ENCODE measurements at places on chromosomes 5 and 9.

DNA sequence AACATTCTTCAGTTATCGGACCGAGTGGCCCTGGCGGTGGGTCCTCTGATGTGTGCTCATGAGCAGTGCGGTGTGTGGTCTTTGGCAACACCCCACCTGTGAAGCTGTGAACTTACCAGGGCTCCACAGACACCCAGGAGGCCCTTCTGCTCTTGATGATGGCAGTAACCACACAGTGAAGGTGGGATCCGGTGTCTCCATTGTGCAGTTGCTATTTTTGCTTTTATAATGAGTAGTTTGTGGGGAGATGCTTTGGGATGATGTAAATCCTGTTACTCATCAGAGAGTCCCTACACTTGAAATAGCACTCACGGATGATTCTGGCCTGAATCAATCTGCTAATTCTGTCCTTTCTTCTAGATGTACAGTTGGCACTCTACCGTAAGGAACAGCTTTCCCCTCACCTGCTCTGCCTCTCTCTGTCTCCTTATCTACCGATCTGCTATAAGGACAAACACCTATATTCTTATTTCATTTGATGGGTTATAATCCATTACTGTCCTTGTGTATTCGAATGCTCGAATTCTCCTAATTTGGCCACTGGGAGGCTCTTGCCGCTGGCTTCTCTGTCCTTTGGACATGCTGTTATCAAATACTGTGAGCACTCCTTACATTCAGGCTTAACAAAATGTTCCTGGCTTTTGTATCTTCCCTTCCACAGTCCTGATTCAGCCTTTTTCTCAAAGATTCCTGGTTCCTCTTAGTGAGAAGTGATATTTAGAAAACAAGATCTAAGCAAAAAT, 20.2 kb downstream of the ATPSCKMT start:
- DNase-seq: no peak

DNA sequence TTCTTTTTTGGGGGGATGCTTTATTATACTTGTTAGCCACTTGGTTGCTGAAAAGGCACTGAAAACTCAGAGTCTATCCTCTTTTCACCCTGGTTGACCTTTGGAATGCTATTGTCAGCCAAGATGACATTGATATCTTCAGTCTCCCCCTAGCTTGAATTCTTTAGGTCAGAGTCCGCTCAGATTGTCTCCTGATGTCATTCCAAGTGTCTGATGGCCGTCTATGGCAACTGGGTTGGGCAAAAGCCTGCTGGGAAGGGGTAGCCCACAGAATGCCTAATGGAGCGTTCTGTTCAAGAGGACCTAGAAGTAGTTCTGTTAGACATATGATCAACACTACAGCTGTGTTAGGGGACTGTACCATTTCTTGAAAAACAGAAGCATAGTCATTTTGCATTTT, 9.7 kb upstream of the MEF2C start:
- no peak for DNase-seq

- no peak for DNase-seq
Measured at GRCh38 chr5:149471406-149472183, 79.6 kb downstream of the CSNK1A1 start.

DNA sequence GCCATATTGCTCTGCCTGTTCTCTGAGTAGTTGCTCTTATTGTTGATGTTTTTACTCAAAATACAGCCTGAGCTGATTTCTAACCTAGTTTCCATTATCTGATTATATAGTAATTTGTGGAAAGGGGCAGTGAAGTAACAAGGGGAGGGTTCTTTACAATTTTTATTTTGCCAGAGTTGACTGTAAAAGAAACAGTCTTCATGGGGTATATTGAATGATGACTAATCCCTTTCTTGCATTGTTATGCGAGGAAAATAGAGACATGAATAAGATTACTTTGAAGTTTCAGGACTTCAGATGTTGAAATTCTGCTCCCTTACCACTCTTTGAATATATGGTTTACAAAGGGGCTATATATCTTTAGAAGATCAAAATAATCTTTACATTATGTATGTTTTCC, 9.1 kb upstream of the LRRC70 start:
- no peak for DNase-seq

- DNase-seq: peak; percentile 92
Measured at GRCh38 chr9:105299190-105299854, 54.9 kb downstream of the SLC44A1 start.

GRCh38 chr9:137433916-137434431, 7.2 kb downstream of the ENTPD8 start:
- DNase-seq: no peak

DNA sequence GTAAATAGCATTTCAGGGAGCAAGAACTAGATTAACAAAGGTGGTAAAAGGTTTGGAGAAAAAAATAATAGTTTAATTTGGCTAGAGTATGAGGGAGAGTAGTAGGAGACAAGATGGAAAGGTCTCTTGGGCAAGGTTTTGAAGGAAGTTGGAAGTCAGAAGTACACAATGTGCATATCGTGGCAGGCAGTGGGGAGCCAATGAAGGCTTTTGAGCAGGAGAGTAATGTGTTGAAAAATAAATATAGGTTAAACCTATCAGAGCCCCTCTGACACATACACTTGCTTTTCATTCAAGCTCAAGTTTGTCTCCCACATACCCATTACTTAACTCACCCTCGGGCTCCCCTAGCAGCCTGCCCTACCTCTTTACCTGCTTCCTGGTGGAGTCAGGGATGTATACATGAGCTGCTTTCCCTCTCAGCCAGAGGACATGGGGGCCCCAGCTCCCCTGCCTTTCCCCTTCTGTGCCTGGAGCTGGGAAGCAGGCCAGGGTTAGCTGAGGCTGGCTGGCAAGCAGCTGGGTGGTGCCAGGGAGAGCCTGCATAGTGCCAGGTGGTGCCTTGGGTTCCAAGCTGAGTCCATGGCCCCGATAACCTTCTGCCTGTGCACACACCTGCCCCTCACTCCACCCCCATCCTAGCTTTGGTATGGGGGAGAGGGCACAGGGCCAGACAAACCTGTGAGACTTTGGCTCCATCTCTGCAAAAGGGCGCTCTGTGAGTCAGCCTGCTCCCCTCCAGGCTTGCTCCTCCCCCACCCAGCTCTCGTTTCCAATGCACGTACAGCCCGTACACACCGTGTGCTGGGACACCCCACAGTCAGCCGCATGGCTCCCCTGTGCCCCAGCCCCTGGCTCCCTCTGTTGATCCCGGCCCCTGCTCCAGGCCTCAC, at the start of gene CA9:
Gene CA9, plus strand, starts transcription at position 797 of the 893 bp plus-strand sequence. Its CDS starts 32 bp downstream, at position 829.
- DNase-seq: no peak

DNA sequence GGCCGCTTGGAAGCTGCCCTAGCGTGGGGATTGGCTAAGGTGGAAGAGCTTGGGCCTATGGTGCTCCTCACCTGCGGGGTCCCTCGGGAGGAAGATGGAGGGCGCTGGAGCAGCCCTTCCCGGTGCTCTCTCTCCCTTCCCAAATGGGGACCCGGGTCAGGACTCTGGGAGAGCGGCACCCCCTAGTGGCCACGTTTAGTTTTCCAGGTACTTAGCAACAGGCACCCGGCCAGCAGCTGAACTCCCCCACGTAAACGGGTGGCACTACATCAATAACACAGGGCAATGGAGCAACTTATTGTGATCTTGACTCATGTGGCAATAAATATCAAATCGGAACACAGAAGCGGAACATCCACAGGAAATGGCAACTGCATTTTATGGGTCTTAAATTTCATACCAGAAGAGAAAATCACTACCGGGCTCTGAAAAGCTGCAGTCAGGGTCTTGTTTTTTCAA, 316.6 kb downstream of the AGTPBP1 start:
- peak; percentile 56 for DNase-seq

DNA sequence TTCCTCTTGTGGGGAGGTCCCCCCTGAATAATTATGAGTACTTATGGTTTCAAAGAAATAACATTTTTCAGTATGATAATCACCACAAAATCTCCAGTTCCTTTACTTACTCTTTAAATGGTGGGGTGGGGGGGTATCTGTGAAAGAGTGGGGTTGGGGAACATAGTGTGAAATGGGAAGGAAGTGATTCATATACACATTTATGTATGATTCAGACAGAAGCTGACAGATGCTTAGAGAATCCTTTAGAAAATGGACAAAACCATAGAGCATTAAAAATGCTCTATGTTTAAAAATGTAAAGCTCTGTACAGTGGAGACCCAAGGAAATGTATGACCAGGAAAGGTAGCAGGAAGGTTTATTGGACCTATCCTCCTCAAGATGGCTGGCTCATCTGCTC, 267.5 kb upstream of the GRIA1 start:
- no peak for DNase-seq

DNA sequence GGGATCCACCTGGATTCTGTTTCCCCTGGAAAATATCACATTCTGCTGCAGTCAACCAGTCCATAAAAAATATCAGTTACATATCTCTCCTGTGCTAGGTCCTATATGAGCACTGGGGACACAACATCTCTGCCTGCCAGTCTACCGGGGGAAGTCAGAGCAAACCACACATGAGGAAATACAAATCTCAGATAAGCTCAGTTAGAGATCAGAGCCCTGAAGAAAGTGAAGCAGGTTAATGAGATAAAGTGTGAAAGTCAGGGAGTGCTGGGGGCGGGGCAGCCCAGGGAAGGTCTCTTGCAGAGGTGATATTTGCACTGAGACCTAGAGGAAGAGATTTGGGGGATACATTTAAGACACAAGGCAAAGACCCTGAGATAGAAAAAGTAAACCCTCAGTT, 67.8 kb upstream of the SLC1A1 start:
- DNase-seq: no peak

DNA sequence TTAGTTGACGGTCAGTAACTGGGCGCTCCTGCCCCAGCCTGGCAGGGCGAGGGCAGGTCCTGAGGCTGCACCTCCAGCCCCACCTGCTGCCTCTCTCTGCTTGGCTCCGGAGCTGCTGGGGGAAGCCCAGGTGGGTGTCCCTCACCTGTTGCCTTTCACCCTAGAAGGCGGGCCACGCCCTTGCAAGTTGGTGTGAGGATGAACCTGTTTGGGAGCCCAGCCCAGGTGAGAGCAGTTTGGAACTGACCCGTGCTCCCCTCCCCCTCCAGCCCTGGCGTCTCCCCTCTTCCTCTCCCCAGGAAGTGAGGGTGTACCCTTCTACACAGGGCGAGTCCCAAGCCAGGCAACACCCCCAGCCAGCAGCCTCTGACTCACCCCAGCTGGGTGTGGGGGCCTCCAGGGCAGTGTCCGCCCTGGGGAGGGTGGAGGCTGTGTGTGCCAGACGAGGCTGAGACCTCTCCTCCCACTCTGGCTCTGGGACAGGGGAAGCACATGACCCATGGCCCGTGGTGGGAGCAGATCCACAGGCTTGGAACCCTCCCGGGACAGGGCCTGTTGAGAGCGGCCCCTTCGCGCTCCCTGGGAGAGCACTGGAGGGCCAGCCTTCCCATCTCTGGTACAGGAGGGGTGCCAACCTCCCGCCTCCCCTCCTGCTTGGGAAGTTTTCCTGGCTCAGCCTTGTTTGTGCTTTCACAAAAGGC, 10.4 kb downstream of the LRRC8A start:
- peak; percentile 57 for DNase-seq

- no peak for DNase-seq
Measured at GRCh38 chr5:141821430-141821925, 56.7 kb downstream of the PCDH1 start.

Data from inflammatory macrophage treated with lipopolysaccharide for 4 hours (primary cell).